ENCODE measurements at places on chromosomes 7 and 10.

DNA sequence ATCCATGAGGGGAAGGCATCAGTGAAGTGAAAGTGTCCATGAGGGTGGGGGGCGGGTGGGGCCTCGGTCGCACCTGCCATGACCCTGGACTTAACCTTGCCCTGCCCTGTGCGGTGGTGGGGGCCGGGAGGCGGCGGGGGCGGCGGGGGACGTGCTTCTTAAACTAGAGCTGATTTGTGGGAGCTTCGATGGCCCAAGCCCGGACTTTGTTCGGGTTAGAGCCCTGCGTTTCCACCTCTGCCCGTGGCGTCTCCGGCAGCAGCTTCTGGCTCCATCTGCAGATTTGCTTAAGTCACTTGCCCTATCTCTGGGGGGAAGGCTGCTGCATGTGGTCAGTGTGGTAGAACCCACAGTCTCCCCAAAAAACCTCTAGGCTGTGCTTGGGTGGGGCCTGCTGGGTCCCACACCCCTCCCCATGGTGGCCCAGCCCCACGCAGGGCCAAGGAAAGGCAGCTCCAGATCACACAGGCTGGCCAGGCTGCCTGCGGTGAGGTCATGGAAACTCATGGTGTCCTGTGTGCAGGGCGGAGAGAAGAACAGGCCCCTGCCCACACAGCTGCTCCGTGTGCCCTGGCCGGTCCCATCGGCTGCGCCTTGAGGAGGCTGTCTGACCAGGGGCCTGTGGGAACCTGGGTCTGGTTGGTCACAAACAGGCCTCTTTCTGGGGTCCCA is 93.2 kb downstream of the INPP5A start:
- DNase-seq, result no peak

DNA sequence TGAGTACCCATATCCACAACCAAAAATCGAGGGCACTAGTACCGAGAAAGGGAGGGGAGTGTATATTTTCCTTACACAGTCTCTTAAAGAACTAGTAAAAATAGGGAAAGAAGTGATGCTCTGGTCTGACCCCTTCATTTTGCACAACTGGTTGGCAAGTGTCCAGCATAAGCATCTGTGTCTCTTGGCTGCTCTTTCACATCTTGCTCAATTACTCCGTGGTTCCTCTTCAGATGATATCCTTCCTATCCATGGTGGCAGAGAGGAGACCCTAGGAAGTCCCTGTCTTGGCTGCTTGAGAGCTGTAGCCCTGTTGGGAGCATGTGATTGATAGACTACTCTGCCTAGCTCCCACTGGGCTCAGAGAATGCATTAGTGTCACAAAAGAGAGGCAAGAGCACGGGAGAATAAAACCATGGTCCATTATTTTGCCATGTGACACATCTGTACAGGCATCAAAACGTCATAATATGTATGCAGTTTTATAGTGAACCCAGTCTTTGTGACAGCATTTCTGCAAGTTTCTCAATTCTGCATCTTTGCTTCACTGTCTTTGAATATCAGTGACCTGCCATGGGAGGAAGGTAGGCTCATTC is 111.8 kb upstream of the ANKRD1 start:
- no peak for DNase-seq

DNA sequence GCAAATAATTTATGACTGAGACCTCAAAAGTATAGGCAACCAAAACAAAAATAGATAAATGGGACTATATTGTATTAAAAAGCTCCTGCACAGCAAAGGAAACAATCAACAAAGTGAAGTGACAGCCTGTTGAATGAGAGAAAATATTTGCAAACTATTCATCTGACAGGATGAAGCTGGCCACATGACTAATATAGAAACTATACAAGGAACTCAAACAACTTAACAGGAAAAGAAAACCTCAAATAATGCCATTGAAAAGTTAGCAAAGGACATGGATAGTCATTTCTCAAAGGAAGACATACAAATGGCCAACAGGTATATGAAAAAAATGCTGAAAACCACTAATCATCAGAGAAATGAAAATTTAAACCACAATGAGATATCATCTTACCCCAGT is 245.1 kb downstream of the STK31 start:
- no peak for DNase-seq

GRCh38 chr10:84607044-84607443 is 278.7 kb downstream of the CCSER2 start:
- DNase-seq, result no peak

DNA sequence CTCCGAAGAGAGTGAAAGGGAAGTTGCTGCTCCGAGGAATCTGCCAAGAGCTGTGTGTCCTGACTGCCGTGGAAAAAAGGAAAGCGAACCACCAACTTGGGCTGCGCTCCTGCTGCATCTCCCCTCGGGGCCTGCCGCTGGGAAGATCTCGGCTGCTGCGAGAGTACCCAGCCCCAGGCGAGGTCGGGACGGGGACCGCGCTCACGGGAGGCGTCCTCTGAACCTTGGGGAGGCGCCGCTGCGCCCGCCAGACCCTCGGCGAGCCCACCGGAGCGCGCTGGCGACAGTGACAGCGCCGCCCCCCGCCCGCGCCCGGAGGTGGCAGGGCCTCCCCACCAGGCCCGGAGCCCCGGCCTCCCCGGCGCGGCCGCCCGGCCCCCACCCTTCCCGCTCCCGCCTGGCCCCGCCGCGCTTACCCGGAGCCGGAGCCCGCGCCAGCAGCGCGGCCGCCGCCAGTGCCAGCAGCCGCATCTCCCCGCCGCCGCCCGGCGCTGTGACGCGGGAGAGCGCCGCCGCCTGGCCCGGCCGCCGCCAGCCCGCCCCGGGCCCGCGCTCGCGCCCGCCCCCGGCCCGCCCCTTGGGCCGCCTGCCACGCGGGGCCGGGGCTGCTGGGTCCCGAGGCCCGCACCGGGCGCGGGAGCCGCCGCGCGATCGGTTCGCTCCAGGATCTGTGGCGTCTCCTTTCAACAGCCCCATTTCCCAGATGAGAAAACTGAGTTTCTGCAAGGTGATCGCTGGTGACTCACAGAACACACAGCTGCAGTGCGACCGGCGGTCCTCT is at the start of gene VSTM4:
VSTM4 (minus strand) TSS at position 508 of the 781 bp plus-strand sequence; CDS start at position 471, 37 bp downstream.
- DNase-seq, result no peak

- DNase-seq, result no peak
These were observed 8.6 kb upstream of the ADARB2 start for GRCh38 chr10:1745780-1746456.

- DNase-seq, result no peak
These were observed 1548.1 kb upstream of the LRRTM3 start for GRCh38 chr10:65377687-65378086.

GRCh38 chr7:18529239-18529638 is 33.7 kb downstream of the HDAC9 start:
- DNase-seq, result no peak

DNA sequence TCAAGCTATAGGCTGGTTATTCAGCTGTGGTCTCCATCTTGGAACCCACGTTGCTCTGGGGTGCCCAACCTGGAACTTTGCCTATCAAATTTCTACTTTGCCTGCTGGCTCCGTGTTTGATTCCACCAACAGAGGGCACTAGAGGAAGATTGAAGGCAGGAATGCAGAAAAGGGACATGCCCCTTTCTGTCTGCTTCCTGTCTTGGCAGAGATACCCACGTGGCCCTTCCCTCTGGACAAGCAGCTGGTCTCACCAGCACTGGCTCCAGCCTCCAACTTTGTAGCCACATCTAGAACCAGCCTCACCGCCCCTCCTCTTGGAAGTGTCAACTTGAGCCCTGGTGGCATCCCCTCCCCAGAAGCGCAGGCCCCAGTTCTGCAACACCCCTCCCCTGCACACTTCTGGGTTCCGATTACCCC is 52.1 kb upstream of the ZNF438 start:
- peak; percentile 28 for DNase-seq

DNA sequence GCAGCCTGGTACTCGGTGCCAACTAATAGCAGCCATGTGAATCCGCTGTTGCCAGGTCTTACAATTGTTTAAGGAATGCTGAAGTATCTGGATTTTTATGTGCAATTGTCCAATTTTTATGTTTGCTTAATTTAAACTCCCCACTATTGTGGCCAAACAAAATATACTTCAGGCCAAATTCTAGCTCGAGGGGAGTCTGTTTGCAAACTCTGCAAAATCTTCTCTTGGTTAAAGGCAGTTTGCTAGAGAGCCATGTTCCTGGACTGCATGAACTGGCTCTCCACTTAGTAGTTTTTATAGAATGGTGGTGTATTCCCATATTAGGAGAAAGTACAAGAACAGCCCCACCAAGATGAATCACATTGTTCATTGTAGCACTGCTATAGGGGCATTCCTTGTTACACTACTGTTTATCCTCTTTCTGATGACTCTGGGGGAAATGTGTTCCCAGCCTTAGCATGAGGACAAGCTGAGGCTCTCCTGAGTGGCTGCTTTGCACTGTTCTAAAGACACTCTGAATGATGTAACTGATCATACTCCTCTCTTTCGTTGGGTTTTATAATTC is 178.0 kb upstream of the GLI3 start:
- DNase-seq, result no peak

DNA sequence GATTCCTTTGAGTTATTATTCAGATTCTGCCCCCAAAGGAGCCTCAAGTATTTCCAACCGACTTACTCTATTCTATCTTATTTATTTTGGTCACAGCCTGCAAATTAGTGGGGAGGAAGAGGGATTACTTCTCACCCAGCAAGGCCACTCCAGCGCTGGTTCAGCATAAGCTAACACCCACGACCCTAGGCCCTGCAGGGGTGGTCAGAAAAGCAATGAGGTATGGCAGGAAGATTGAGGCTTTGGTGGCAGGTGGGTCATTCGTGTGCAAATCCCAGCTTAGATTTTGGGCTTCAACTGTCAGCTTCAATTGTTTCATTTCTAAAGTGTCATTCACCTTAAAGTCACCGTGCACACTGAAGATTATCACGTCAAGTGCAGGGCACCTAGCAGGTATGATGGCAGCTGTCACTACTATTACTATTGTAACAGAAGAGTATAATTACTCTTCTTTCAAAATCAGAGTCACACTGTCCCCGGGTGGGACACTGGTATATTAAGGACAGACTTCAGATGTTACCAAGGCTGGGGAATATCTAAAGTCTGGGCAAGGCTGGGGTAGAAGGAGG is 48.8 kb upstream of the OPTN start:
- no peak for DNase-seq

GRCh38 chr7:97016381-97017191 is 8.0 kb downstream of the DLX5 start:
- no peak for DNase-seq

GRCh38 chr7:137482466-137482865 is 138.9 kb upstream of the PTN start:
- DNase-seq, result no peak

- no peak for DNase-seq
These were observed 25.8 kb downstream of the TMEM254 start for GRCh38 chr10:80104066-80104926.

- DNase-seq, result no peak
These were observed 550.0 kb downstream of the MDFIC start for GRCh38 chr7:115471891-115472290.

GRCh38 chr7:42137431-42137830 is 99.6 kb downstream of the GLI3 start:
- DNase-seq, result no peak

DNA sequence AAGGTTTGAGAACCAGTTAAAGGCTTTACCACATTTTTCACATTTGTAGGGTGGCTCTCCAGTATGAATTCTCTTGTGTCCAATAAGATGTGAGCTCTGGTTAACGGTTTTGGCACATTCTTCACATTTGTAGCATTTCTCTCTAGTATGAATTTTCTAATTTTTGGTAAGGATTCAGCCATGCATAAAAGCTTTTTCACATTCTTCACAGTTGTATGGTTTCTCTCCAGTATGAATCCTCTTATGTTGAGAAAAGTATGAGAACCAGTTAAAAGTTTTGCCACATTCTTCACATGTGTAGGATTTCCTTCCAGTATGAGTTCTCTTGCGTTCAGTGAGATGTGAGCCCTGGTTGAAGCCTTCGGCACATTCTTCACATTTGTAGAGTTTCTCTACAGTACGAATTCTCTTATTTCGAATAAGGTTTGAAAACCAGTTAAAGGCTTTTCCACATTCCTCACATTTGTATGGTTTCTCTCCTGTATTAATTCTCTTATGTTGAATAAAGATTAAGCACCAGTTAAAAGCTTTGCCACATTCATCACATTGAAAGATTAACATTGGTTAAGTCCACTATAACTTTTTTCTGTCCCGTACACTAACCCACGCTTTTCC is 33.2 kb upstream of the ZNF479 start:
- DNase-seq, result no peak

DNA sequence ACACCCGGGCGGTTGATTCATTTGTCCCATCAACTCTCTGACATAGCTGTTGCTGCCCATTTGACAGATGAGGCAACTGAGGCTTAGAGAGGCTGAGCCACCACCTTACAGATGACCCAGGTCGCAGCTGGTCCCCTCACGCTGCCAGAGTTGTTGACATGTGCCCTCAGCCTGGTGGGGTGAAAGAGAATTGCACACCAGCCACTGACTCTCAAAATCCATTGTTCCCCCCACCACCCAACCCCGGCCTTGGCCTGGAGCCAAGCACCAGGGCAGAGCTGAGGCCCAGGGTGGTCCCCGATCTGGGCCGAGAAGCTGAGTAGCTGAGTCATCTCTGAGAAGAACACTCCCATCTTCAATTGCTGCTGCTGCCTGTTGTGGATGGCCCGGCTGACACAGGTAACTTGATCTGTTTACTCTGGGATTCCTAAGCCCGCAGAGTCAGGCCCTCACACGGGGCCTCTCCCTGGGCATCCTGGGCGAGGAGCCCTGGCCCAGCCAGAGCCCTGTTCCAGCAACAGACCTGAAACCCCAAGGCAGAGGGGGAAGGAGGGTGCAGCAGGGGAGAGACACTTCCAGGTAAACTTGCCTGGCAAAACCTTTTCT is 27.5 kb downstream of the PVRIG start:
- DNase-seq, result no peak

GRCh38 chr10:131144711-131145375 is 166.7 kb downstream of the TCERG1L start:
- DNase-seq, result no peak

- no peak for DNase-seq
These were observed 297.9 kb downstream of the PLXDC2 start for GRCh38 chr10:20114179-20114578.

DNA sequence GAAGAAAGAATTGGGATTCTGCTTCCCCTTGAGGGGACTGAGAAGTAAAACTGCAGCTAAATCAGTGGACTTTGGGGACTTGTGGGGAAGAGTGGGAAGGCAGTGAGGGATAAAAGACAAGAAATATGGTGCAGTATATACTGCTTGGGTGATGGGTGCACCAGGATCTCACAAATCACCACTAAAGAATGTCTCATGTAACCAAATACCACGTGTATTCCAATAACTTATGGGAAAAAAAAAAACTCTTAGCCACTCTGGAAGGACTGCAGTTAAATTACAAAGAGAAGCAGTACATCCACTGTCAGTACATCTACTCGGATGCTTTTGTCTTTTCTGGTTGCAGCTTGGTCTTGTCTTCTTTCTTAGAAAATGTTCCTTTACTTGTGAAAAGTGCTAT is 27.4 kb upstream of the GOT1 start:
- DNase-seq, result no peak
